ENCODE measurements at places on chromosomes 2 and 18.

DNA sequence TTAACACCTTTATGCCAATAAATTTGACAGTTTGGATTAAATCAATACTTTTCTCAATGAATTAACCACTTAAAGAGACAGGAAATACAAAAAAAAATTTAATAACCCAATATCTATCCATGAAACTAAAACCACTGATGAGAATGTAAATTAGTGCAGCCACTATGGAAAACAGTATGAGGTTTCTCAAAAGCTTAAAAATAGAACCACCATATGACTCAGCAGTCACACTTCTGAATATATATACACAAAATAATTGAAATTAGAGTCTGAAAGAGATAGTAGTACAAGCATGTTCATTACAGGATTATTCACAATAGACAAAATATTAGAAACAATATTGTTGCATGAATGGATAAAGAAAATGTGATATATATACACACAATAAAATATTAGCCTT lies 382.1 kb upstream of the SETBP1 start:
- no peak for DNase-seq

GRCh38 chr2:198055716-198056115 lies 251.3 kb downstream of the PLCL1 start:
- DNase-seq, result no peak

GRCh38 chr18:53755914-53756609 lies 468.4 kb downstream of the MBD2 start:
- DNase-seq, result no peak

GRCh38 chr2:68135448-68136320 lies 22.0 kb upstream of the PNO1 start:
- DNase-seq, result no peak

DNA sequence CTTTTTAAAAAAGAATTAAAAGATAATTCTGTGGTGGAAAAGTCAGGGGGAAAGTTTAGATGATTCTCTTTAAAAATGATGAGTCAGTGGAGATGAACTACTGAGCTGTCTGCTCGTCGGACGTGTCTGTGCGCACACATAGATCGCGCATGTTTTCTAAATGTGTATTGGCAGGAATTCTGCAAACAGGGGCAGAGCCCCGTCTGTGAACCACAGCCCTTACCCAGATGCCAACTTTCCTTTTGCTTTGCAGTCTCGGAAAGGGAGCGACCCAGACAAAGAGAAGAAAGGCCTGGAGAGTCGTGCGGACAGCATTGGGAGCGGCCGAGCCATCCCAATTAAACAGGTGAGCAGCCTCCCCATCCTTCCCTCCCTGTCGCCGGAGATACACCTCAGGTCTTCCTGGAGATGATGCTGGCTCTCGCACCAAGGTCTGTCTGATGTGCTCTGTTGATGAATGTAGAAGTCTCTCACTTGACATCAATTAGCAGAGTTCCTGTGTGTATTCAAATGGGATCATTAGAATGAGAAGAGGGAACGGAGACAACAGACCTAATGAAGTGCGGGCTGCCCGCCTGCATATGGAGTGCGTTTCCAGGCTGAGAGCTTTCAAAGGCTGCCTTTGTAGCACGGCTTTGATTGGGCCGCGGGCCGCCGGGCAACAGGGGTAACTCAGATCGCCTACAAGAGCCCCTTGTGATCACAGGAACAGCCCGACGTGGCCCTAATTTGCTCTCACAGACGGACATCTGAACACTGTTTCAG lies 313.3 kb downstream of the AGAP1 start:
- no peak for DNase-seq

- DNase-seq, result no peak
Measured at GRCh38 chr18:30982285-30982992, 60.1 kb downstream of the DSC3 start.

- no peak for DNase-seq
Measured at GRCh38 chr2:58047373-58047935, 848 bp downstream of the VRK2 start.

DNA sequence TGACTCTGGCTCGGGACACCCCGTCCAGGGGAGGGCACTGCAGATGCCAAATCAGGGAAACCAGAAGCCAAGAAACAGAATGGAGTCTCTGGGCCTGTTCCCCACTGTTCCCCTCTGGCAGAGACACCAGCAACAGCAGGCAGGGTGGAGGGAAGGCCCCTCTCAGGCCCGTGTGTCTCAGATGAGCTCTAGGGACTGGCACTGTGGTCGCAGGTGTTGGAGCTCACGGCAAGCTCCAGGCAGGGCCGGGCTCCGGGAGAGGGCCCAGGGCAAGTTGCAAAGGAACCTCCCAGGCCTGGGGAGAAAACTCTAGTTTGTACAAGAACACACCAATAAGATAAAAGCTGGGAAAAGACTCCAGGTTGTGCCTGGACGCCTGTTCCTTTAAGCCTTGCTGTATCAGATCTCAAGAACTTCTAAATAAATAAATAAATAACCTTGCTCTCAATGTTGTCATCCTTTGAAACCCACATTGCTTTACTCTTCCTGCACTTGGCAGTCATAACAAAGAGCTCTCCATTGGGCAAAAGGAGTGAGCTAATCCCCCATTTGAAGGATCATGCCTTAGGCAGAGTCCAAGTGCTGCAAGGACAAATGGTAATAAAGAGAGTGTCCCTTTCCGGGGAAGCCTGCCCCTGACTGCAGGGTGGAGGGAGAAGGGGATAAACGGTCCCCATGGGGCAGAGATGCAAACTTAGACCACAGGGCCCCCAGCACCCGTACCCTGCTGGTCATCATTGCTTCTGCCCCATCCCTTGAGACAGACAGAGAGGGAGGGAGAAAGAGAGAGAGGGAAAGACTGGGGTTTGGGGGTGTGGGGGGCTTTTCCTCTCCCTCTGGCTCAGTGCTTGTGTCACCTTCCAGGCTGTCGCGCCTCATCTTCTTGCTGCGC lies 33.3 kb downstream of the CNGA3 start:
- no peak for DNase-seq

- DNase-seq, result no peak
Measured at GRCh38 chr2:66867063-66867441, 432.1 kb downstream of the MEIS1 start.

DNA sequence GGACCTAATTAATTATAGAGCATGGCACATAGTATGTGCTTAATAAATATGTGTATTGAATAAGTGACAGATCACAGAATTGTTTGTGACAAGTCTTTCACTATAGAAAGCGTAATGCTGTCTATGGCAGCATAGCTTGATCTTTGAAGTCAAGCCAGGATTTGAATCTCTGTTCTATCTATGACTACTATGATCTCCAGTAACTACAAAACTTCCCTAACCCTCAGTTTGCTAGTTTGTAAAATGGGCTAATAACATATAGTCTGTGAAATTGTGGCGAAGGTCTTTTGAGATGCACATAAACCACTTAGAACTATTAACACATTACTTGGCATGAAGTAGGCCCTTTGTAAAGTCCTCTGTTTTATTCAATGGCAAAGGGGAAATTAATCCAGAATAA lies 4.0 kb upstream of the FHL2 start:
- DNase-seq, result no peak

- no peak for DNase-seq
Measured at GRCh38 chr18:6001867-6002266, 106.5 kb upstream of the TMEM200C start.

- DNase-seq, result no peak
Measured at GRCh38 chr2:122639176-122639575, 883.7 kb downstream of the TSN start.

DNA sequence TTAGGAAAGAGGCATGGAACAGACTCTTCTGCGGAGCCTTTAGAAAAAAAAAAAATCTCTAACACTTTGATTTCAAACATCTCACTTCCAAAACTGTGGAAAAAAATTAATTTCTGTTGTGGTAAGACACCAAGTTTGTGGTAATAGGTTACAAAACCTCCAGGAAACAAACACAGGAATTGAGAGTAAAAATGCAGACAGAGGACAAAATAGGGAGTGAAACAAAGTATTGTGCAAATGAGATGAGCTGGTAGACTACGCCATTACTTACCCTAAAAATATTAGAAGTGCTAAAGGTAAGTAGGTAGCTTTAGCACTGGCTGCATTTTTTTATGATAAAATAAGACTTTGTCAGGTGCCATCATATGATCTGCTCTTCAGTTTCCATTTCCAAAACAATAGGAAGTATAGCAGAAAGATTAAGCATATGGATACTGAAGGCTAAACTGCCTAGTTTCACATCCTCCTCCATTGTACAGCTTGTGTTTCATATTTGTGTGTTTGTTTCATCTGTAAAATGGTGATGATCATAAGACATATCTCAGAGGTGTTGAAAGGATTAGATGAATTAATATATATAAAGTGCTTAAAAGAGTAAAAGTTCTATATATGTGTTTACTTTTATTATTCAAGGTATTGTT lies 309.2 kb downstream of the NR4A2 start:
- DNase-seq, result no peak

DNA sequence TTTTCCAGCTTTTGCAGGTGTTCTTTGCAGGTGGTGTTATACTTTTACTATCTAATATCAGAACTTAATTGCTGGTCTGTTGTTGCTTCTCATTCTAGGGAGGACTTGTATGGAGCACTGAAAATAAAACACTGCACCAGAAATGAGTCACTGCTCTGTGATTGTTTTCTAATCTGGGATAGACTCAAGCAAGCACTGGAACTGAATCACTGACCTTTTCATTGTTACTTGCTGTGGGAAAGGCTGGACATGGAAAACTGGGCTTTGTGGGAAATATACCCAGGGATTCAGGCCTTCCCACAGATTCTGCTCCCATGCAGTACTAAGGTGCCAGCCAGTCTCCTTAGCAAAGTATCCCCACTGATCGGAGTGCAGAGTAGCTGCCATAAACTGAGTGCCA lies 470.0 kb upstream of the GCFC2 start:
- DNase-seq, result no peak

- no peak for DNase-seq
Measured at GRCh38 chr2:127027715-127028114, 79.2 kb downstream of the BIN1 start.

DNA sequence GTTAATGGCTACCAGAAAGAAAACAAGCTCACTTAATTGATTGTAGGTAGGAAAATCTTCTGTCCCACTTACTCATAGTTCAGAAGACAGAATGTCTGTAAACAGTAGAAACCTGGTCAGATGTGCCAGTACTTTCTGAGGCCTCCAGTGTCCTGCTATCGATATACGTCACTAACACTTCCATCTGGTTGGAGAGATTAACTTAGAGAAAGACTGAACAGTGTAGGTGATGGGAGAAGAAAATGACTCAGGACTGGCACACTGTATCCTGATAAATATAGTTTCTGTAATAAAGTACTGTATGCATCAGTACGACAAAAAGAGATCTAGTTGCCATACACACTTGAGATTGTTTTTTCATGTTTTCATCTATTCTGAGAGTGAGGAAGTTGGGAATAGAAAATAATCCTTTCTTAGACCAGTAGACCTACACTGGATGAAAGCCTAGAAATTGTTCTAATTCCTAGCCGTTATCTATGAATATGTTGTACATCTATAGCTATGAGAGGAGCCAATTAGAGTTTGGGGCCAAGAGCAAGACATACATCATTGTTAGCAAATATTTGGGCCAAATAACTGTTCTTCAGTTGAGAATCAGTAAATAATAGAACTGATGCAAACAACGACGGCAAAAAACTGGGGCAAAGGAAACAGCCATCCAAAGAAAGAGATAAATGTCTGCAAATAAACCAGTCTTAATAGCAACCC lies 105.9 kb downstream of the NAT8 start:
- no peak for DNase-seq

DNA sequence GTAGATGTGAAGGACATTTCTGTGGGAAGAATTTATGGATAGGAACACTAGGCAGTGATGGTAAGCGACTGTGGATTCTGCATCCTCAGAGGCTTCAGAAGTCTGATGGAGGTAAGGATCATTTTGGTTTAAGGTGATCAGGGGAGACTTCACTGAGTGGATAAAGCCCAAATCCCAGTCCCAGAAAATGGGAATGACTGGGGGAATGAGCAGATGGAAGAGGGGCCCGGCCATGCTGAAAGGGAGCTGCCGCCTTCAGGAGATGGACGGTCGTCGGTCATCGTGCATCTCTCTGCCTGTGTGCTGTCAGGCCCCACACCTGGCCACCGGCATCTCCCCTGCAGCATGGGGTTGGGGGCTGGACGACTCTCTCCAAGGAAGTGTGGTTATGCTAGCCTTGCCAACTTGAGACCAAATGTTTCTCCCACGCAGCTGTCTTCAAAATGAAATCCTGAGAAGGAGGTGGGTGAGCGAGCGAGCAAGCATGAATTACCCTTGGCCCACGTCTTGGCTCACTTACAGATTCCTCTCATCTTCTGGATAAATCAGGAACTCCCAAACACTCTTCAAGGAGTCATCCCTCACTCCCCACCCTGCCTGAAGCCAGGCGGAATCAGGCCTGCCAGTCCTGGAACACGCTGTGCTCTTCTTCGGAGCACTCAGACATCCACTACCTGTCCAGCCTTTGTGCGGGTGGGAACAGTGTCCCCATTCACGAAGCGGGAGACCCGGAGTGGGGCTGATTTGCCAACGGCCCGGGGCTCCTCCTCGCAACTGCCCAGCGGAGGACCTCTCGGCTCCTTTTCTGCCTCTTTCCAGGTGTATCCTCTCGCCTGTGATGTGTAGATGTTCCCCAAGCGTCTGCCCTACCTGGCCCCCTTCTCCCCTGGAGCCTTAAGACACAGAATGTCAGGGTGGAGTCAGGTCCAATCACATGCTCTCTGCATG lies 85.6 kb downstream of the PRKCE start:
- DNase-seq, result no peak

GRCh38 chr18:25662272-25662671 lies 310.3 kb upstream of the ZNF521 start:
- DNase-seq, result no peak

GRCh38 chr2:25606892-25607291 lies 66.5 kb downstream of the DTNB start:
- no peak for DNase-seq

- no peak for DNase-seq
Measured at GRCh38 chr2:39929531-39929930, 150.5 kb upstream of the THUMPD2 start.

DNA sequence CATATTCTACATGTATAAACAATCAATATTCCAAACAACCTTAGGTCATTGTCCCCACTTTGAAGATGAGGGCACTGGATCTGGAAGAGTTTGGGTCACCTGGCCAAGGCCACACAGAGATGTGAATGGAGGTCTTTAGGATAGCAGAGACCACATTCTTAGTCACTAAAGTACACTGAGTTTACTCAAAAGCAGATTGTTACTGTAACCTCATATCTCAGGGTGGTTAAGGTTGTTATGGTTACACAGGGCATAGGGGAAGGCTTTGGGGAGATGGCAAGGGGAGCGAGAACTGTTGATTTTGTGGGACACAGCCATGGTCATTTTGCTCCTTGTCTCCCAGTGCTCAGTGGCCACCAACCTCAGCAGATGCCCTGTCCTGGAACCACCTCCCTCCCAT lies 109.4 kb downstream of the GATA6 start:
- no peak for DNase-seq

- DNase-seq, result no peak
Measured at GRCh38 chr18:69444221-69444620, 43.5 kb downstream of the DOK6 start.

GRCh38 chr2:238294393-238295143 lies 6.2 kb upstream of the PER2 start:
- no peak for DNase-seq

GRCh38 chr2:145800151-145801091 lies 1280.5 kb upstream of the ZEB2 start:
- peak; percentile 69 for DNase-seq

All from NCI-H1417 treated with DMSO at 0.1 percent for 48 hours (cell line).